ENCODE measurements at places on chromosomes 11 and 22. TPM values are rescaled to one million over a fixed set of nuclear protein-coding genes. Genes with fewer than 3 reads are reported as not detected.

KCNK7 gene
- total RNA-seq: not detected

ZNRF3 gene
- total RNA-seq: 28.9 TPM

STK33 gene
- 25.2 TPM for total RNA-seq

EFEMP2 gene
- total RNA-seq: 4.5 TPM

NAGA gene
- total RNA-seq: 17.8 TPM

TREH gene
- not detected for total RNA-seq

OR4D5 gene
- not detected for total RNA-seq

DNA sequence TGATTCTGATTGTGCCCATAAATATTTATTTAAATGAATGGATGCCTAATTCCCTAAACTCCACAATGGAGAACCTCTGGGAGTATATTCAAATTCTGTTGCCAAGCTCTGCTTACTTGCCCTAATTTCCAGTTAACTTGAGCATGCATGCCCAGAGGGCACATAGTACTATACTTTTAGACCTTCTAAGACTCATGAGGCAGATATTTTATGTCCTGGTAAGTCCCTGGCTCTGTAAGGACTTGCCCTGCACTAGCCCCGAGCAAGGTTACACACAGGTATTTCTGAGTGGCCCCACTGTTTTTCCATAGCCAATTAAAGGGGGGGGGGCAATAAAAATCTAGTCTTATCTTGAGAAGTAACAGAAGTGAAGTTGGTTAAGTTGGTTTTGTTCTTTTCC is 21.1 kb upstream of the CAPRIN1 start:
- DNase-seq: no peak

DNA sequence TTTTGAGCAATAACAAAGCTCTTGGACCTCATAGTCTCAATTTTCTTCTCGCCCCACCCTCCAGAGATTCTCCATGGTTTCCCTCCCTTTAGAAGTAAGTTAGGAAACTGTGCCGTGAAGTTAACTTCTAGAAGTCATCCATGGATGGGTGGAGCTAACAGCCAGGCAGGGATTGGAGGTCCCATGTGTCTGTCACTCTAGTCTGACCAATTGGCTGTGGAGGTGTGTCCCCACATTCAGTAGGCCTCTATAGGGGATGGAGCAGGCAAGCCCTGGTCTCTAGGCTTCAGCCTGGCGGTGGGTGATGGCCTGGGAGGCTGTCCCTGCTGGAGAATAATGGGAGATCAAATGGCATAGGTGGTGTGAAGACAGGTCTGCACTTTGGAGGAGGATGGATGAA is 50.7 kb downstream of the TP53I11 start:
- DNase-seq: peak; percentile 83

DNA sequence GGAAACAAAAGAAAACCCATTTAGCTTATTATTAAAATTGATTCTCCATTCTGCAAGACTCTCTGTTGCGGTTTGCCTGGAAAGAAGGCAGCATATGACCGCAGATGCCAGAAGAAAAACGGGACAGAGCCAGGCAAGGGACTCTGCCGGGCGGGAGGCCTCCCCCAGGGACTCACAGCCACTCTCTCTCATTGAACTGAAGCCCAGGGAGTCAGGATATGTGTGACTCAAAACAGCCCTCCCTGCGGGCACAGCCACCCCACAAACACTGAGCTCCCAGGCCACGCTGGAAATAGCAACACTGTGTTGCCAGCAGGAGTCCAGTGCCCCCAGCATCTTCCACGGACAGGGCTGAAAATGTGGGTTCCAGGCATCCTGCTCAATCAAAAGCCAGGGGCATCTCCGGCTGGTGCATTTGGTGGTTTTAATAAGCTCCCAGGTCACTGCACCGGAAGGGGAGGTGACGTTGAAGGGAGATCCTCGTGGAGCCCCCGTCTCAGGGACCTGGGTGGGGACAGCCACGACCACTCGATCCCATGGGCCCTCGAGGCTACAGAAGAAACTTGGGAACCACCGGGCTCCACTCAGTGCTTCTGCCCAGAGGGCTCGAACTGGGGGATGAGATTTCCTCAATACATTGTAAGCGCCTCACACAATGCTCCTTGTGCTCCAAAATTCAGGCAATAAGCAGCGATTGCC is 624.5 kb downstream of the TBC1D22A start:
- no peak for DNase-seq

DNA sequence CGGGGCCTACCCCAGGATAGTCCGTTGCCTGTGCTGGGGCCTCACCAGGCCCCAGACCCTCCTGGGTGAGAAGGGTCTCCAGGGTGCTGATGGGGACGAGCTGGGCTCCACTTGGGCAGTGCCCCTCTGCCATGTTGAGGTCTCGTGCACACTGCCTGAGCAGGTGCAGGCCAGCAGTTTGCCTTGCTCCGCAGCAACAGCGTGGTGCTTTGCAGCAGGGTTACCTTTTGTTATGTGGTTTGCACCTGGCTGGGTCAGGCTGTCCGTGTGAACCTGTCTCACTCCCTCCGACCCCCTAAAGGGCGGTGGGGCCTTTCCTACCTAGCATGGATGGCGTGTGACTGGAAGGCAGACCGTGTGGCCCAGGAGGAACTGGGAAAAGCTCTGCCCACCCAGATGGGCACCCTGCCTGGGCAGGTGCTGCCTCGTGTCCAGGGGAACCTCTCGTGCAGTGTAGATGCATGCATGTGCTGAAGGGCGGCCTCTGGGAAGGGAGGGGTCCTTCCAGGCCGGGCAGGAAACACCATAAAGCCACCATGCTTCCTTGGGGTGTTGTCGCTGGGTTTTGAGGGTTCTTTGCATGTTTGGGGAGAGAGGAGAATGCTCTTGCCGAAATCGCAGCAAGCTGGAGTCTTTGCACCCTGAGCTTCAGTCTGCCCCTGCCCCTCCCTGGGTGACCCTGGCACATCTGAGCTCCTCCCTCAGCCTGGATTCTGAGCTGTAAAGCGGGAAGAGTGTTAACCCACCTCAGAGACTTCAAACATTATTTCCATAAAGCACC is 75.4 kb upstream of the PPARA start:
- DNase-seq: peak; percentile 36

- no peak for DNase-seq
Observed at GRCh38 chr11:95706974-95707387, 82.6 kb downstream of the FAM76B start.

GRCh38 chr11:14095882-14096281 is 133.4 kb downstream of the SPON1 start:
- DNase-seq: no peak

DNA sequence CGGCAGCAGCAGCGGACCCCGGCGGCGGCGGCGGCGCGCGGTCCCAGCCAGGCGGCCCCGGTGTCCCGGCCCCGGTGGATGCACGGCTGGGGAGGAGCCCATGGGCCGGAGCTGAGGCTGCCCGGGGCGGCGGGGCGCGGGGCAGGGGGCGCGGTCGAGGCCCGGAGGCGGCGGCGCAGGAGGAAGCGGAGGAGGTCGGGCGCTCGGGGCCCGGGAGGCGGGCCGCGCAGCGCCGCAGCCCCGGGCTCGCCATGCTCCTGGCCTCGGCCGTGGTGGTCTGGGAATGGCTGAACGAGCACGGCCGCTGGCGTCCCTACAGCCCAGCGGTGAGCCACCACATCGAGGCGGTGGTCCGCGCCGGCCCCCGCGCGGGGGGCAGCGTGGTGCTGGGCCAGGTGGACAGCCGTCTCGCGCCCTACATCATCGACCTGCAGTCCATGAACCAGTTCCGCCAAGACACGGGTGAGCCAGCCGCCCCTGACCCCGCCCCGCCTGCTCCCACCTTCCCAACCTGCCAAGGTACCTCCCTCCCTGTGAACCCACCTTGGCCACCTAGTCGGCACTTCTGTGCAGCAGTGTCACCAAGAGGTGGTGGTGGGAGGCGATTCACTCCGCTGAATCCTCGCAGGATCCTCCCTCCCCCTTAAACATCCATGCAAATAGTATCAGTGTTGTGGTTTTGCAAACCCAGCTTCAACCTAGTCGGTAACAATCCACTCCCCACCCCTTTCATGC is 580 bp downstream of the DTX4 start:
- DNase-seq: peak; percentile 52

- peak; percentile 87 for DNase-seq
Observed at GRCh38 chr11:114348200-114349191, 51.8 kb downstream of the C11orf71 start.

DNA sequence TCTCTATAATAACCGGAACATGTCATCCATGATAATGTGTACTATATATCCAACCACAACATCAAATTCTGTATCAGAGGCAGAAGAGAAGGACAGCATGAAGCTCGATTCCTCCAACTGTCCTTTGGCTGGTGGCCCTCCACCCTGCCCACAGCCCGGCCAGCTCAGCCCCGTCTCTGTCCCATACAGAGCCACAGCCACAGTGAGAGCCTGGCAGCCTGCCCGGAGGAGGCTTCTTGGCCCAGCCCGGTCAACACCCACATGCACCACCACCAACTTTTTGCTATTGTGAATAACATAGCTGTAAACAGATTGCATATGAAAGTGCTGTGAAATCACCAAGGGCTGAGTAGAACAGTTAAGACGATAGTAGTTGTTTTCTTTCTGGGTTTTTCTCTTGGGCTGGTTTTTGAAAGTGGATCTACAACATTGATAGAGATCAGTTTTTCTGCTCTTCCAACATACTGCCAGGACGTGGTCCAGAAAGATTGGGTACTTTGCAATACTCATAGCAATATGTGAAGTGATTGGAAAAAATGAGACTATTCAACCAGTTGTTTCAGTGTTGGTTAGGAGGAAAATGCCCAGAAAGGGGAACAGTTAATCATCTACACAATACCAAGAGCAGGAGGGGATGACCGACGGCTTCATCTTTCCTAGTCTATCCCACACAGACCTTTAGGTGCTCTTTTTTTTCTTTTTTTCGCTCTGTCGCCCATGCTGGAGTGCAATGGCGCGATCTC is 6.9 kb upstream of the TUBA8 start:
- no peak for DNase-seq

- DNase-seq: no peak
Observed at GRCh38 chr22:33851240-33851639, 69.0 kb downstream of the LARGE1 start.

- no peak for DNase-seq
Observed at GRCh38 chr11:2898366-2899079, 12.9 kb upstream of the CDKN1C start.

DNA sequence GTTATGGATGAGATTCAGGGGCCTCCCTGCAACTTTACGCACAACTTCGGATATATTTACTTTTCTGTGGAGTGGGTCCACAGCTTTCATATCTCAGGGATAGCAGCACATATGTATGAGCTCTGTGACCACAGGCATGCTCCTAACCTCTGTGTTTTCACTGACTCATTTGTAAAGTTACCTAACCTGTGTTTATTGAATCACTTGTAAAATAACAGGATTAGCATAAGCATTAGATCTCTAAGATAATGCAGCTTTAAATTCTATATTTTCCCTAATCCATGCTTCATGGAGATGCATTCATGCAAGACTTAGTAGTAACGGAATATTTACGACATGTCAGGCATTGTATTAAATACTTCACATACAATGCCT is 47.9 kb upstream of the DDI1 start:
- DNase-seq: no peak

DNA sequence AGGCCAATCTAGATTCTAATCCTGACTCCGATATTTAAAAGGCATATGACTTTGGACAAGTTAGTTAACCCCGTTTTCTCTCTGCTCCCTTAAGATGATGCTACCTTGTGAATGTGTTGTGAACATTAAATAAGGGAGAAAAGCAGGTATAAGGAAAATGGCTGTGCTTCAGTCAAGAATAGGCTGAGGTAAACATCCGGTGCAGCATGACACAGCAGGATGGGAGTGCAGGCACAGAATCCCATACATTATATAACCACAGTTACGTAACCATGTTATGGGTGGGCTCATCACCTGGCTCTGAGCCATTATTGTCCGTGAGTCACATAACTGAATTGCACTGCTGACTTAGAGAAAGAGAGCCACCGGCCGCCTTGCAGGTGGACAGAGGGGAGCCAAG is 382.2 kb upstream of the ANO5 start:
- DNase-seq: no peak

DNA sequence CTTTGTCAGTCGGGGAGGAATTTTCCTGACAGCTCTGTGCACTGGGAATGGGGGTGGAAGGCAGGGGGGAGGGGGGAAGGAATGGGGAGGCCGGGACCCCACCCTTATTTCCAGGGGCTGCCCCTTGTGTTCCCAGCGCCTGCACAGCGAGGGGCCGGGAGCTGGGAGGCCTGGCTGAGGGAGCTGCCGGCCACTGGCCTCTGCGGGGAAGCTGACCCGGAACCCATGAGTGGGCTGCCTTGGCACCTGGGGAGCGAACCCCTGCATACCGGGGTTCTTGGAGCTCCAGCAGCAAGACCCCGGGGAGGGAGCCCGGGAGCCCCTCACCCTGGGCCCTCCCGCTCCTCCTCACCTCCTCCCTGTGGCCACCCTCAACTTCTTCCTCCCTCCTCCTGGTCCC is 3.5 kb downstream of the H19 start:
- no peak for DNase-seq

DNA sequence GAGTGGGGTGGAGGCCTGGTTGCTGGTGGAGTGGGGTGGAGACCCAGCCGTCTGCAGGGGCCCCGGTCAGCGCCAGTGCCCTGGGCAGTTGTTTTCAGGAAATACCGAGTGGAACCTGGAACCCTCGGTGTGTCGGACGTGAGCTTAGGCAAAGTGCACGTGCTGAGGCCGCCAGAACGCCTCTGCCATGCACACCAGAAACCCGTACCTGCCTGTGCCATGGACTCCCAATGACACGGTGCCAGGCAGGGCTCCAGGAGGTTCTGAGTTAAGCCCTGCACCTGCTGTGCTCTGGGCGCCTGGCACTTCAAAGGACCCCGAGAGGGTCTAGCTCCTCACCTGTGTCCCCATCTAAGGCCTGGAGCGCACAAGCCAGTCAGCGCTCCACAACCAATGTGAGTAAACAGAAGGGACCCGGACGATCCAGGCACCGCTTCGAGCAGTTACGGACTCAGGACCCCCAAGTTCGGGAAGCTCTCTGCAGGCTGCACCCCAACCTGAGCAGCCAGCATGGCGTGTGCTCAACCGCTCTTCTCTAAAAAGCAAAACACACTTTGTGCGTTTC is 12.3 kb downstream of the TOLLIP start:
- no peak for DNase-seq

DNA sequence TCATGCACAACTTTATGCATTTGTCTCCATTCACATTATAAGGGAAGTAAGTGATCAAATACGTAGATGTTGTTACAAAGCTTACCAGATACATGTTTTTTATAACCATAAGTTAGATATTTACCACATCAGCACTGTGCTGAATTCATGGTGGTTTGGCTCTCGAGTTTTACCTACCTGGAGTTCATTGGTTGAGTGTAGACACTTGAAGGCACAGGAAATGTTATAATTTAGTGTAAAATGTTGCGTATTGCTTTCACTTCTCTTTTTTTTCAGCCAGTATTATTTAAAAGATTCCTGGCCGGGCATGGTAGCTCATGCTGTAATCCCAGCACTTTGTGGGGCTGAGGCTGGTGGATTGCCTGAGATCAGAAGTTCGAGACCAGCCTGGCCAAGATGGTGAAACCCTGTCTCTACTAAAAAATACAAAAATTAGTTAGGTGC is 53.1 kb upstream of the GRK2 start:
- no peak for DNase-seq

- peak; percentile 78 for DNase-seq
Observed at GRCh38 chr11:66851698-66852465, 5.0 kb upstream of the LRFN4 start.

GRCh38 chr11:59062602-59063529 is 23.2 kb upstream of the GLYATL1B start:
- peak; percentile 36 for DNase-seq

All from GM23338 (cell line).